ENCODE measurements at places on chromosomes 6 and 20.

GRCh38 chr6:30129265-30130178 is 6.4 kb upstream of the TRIM40 start:
- no peak for DNase-seq

- no peak for DNase-seq
Observed at GRCh38 chr6:156432543-156432942, 344.6 kb upstream of the ARID1B start.

DNA sequence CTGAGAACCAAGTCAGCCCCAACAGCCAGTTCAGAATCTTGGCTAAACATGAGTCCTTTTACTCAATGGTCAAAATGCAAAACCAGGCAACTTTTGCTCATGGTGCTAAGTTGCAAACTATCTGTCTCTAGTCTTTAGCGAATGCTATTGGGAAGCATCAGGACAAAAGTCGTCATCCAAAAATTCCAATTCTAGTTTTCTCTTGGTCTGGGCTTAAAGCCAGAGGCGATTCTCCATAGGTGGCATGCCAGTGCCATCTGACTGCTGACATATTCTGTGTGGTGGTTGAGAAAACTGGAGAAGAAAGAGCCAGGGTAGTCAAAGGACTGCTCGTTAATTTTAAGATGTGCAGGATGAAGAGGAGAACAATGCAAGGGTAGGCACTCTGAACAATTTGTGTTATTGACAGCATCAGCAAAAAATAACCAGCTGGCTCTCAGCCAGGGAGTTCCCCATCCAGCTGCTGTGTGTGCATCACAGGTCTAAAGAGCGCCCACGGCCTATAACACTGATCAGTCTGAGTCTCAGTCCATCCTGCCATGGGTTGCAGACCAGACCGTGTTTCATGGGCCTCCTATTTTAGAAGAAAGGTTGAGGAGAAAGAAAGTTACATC is 313.6 kb downstream of the ALDH8A1 start:
- DNase-seq = no peak

- DNase-seq = no peak
Observed at GRCh38 chr6:157982102-157982562, 469 bp downstream of the SYNJ2 start.

GRCh38 chr20:5621305-5621704 is 128.9 kb upstream of the SHLD1 start:
- DNase-seq = no peak

DNA sequence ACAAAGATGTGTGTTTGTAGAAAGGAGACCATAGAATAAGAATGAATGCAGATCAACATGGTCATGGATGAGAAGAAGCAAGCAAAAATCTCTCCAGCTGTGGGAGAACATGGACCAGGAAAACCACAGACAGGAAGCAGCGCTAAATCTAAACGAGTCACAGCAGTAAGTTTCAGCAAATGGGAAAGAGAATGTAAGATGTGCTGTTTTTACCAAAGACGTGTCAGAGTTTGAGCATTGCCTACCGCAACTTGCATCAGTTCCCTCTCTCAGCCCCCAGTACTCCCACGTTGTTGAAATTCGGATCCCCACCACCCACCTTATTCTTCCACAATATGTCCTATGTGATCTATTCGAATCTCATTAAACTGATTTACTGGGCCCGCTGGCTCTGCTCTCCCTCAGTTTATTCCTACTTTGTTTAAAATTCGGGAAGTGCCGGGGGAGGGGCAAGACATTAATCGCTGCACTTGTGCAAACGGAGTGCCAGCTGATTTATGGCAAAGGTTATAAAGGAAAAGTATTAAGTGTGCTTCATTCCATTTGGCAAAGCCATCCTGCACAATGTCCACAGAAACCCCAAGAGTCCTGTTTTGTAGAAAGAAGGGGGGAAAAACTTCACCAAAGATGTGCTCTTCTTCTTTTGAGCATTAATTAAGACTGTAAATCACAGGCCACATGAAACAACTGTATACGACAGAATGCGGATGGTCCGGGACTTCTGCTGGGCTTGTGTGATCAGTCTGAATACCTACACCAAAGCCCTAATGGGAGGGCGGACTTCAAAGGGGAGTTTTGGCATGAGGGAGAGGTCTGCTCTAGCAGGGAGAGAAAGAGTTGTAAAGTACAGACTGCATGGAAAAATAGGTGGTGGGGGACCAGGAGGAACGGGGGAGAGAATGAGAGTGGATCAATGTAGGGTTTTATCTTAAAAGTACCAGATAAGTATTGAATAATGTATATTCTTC is 59.1 kb upstream of the PRDM1 start:
- DNase-seq = no peak

DNA sequence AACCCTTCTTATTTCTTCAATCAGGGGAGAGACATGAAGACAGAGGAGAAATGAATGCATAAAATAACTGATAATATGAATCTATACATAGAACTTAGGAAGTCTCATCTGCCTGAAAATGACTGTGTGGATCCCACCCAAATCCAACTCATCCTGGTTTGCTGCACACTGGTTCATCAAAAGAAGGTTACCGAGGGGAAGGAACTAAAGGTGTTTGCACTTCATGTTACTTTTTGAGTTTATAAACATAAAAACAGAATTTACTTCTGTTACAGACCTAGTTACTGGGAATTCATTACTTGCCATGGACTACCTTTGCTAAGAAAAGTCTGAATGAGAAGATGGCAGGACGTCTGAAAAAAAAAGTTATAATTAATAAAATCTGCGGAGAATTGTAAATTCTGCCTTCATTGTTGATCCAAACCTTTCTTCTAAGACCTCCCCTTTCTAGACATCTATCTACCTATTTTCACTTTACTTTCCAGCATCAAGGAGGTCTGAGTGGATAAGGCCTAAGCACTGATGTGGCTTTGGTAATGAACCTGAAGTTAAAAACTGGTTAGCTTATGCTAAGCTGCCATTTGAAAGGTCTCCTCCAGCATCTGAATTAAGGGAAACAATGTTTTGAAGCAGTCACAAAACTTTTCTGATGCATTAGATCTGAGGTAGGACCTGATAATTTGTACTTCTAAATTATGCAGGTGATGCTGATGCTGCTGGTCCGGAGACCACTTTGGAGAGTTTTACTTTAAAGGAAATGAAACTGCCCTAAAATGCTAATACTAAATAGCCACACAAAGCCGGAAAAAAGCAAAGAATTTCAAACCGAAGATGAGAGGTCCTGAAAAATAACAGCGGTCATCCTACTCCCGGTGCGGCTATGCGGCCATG is 84.0 kb downstream of the HFE start:
- no peak for DNase-seq

GRCh38 chr6:159490298-159490937 is 202.6 kb downstream of the SOD2 start:
- DNase-seq = no peak

DNA sequence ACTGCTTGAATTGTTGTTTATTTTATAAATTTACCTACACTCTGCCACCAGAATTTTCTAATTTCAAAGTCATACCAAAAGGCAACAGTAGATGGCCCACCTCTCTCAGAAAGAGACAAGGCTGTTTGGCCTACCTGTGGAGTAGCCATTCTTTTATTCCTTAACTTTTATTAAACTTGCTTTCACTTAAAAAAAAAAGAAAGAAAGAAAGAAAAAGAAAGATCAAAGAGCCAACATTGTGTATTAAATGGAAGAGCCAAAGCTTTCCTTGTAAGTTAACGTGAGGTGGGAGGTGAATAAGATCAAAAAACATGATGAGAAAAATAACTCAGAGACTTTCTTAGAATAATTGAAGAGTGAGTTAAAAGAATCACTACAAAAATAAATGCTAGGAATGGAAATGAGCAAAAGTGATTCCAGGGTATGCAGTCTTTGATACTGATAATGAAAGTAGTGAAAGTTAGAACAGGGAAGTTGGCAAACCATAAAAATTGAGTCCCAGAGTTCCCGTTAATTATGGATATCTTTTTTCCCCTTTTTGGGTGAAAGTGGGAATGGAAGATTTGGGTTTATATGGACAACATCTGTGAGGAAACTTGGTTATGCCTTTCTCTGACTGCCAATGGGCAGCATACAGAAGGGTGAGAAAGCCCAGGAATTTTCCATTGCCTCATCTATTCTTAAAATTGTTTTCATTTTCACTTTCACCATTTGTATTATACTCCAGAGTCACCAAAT is 35.9 kb upstream of the MYB start:
- DNase-seq = no peak

GRCh38 chr20:47296950-47297349 is 59.5 kb downstream of the ZMYND8 start:
- DNase-seq = no peak

DNA sequence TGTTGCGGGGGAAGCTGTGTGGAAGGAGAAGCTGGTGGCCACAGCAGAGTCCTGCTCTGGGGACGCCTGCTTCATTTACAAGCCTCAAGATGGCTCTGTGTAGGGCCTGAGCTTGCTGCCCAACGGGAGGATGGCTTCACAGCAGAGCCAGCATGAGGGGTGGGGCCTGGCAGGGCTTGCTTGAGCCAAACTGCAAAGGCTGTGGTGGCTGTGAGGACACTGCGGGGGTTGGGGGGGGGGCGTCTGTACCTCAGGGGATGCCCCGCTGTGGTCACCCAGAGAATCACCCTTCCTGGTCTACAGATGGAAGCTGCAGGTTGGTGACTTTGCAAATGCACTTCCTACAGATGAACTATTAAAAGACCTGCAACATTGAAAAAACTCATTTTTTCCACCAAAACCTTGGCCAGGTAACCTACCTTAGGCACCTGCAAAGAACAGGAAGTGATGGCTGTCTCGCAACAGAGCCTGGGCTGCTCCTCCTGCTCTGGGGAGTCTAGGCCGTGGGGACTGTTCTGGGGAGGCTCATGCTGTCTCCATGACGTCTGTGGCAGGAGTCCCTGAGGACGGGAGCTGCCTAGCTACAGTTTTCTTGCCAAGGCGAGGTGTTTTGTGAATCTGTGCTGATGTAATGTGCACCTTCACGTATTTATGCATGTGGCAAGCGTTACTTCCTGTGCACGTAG is 7.3 kb downstream of the NPBWR2 start:
- no peak for DNase-seq

- no peak for DNase-seq
Observed at GRCh38 chr20:18001131-18001921, 32.5 kb downstream of the MGME1 start.

- DNase-seq = no peak
Observed at GRCh38 chr20:5843054-5843592, 92.9 kb downstream of the SHLD1 start.

- DNase-seq = peak; percentile 30
Observed at GRCh38 chr20:5844063-5844681, 94.0 kb downstream of the SHLD1 start.

DNA sequence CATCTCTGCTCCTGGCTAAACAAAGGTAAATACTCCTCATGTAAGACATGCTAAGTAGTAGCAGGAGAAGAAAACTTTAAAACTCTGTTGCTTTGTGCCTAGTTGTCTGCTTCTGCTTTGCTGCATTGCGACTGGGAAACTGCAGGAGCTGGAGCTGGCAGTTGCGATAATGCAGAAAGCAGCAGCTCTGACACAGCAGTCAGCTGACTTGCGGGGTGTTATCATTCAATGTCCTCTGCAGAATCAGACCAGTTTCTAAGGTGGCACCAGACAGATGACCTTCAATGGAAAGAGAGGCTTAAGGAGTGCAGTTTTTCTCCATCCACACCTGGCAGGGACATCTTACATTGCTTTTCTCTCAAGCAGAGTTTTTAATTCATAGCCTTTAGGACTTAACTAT is 69.9 kb upstream of the SOX4 start:
- DNase-seq = no peak

DNA sequence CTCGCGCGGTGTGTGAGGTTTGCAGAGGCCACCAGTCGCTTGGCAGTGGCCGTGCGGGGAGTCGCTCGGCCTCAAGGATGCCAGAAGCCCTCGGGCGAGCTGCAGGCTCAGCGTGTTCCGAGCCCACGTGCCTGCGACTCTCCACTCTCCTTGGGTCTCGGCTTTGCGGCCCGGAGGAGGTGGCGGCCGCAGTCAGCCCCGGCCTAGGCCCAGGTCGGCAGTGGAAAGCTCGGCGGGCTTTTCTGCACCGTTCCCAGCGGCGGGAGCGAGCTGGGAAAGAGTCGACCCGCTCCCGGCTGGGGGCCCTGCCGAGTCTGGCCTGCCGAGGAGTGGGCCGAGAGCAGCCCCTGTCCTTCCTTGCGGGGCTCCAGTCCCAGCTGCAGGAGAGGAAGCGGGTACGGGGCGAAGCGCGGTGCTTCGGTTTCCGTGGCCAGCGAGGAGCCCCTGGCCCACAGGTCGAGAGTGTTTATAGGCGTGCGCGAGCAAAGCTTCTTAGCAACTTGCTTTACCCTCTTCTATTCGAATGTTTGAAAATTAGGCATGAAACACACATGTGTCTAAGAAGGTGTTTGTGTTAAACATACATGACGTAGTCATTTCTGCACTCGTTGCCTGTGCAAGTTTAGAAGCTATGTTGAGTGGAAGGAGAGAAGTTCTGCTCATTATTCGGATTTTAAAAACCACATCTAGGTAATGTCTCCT is 5.6 kb downstream of the FOXC1 start:
- DNase-seq = no peak

GRCh38 chr6:46776070-46776712 is 17.0 kb upstream of the MEP1A start:
- DNase-seq = no peak
